ENCODE measurements at places on chromosomes 1 and 21.

- no peak for DNase-seq
These were observed 122.2 kb upstream of the VAMP3 start for GRCh38 chr1:7648761-7649384.

DNA sequence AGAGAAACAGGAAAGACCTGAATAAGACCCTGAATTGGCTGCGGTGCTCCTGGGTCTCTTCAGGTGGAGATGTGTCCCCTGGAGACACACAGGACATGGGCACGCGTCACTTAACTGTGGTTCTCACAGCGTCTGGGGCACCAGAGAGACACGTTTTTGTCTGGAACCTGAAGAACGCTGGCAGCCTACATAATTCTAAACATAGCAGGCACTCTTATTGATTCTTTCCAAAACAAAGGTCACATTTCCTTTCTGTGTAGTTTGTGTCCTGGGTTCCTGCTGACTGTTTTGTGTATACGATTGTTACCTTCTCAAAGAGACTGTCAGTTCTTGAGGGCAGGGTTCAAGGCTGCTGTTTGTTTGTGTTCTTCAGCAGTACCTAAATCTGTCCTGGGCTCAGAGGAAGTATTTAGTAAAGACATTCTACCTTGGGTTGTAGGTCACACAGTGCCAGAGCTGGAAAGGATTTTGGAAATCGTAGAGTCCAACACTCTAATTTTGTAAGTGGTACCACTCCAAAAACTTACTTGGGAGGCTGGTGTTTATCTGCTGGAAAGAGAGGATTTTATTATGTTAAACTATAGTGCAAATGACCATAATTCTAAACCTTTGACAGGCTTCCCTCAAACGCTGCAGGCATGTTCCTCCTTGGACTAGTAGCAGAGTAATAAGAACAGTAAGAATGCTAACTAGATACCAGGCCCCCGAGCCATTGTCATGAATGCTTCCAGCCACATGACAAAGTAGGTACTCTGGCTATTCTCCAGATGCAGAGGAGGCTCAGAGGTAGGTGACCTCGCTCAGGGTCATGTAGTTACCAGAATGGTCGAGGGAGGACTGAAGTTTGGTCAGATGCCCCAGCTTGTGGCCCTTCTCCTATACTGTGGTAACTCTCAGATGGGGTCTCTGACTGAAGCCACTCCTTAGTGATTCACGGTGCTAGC is 164.3 kb downstream of the DHRS3 start:
- DNase-seq, result no peak

- no peak for DNase-seq
These were observed 261.2 kb downstream of the PTPRU start for GRCh38 chr1:29497395-29498125.

DNA sequence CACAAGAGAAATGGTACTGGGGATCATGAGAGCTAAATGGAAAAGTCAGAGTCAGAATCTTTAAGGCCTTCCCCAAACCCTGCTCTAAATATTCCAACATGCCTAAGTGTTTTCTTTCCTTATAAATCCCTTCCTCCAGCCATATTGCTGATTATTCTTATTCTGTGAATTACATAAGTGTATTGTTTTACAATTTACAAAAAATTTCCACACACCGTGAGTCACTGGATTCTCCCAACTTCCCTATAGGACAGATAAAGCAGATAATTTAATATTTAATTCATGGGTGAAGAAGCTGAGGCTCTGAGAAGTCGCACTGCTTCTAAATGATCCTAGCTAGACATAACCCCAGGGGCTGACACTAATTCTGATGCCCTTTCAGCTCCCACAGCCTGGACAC is 243.3 kb upstream of the JUN start:
- no peak for DNase-seq

DNA sequence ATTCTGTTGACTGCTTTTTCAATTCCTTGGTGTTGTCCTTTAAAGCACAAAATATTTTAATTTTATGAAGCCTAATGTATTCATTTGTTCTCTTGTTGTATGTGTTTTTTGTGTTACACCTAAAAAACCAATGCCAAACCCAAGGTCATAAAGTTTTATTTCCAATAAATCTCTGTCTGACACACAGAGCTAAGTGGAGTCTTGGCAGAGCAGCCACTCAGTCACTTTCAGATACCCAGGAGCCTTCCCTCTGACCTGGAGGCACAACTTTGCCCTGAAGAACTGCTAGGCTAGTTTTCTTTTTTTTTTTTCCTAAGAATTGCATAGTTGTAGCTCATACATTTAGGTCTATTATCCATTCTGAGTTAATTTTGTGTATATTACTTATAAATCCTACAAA is 71.2 kb upstream of the BCL9 start:
- DNase-seq, result no peak

DNA sequence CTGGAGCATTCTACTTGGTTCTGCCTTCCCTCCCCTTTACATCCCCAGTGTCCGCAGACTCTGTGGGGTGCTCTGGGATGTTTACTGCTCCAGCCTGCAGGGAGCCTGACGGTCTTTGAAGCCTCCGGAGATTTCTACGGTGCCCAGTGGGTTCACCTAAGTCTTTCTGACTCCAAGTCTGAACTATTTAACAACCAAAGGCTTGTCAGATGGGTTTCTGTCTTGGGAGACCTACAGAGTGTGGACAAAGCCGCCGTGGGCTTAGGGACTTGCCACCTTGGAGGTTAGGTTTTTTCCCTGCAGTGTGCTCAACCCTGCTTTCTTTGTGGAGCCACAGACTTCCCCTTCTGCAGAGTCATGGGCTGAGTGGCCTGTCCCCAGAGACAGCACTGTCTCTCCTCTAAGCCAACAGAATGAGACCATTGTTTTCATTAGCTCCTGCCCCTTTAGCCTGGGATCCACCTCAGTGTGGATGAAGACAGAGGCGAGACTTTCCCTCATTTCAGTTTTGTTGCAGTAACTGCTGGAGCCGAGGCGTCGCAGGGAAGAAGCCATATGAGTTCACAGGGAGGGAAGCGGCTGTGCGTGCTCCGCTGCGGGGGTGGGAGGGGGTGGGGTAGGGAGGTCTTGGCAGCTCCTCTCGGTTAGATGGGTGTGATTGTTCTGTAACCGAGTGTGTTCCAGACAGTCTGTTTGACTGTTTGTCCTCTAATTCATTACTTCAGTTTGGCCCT is 120.7 kb downstream of the CNIH3 start:
- no peak for DNase-seq

- DNase-seq, result no peak
These were observed 118.7 kb downstream of the POU2F1 start for GRCh38 chr1:167339405-167339804.

GRCh38 chr1:25204797-25205480 is 27.4 kb downstream of the SYF2 start:
- peak; percentile 73 for DNase-seq

GRCh38 chr21:40158366-40158765 is 291.1 kb downstream of the PCP4 start:
- DNase-seq, result no peak

- DNase-seq, result no peak
These were observed 52.8 kb upstream of the IFFO2 start for GRCh38 chr1:19009126-19009881.

DNA sequence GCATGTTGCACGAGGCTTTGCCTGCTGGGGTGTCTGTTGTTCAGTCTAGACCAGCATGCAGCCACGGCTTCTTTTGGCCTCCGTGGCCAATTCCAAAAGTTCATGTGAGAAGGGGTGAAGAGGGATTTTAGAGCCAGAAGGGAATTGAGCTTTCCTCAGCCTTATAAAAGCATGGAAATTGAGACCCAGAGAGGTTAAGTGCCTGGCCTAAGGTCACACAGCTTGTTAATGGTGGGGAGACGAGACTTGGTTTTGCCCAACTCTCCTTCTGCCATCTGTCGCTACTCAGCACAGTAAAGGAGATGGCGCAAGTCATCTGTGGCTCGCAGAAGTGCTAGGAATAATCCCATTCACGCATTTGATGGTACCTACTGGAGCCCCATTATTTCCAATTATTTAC is 25.7 kb downstream of the ZBTB18 start:
- no peak for DNase-seq

GRCh38 chr1:11062965-11063401 is 3.2 kb upstream of the SRM start:
- DNase-seq, result peak; percentile 49

GRCh38 chr1:174448531-174448883 is 743 bp downstream of the GPR52 start:
- no peak for DNase-seq

GRCh38 chr1:216458812-216459211 is 35.6 kb upstream of the USH2A start:
- no peak for DNase-seq

GRCh38 chr1:202411422-202411821 is 62.9 kb downstream of the PPP1R12B start:
- DNase-seq, result peak; percentile 47

GRCh38 chr1:75732703-75733102 is 8.2 kb downstream of the ACADM start:
- no peak for DNase-seq

GRCh38 chr21:15534450-15534886 is 195.3 kb upstream of the USP25 start:
- DNase-seq, result no peak

DNA sequence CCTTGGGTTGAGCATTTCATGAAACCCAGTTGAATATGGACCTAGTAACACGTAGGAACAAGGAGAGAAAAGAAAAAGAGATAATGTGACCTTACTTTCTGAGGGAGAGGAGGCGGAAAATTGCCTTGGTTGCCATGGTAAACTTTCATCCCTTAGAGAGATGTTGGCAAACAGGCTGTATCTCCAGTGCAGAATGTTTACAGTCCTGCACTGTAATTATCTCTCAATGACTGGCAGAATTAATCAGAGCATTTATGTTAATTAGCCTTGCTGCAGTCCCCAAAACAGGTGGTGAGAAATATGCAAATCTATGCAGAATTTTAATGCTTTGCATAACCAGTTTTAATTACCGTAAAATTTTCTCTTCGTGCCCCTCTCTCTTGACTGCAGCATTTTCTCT is 147.3 kb downstream of the CD247 start:
- no peak for DNase-seq

- no peak for DNase-seq
These were observed 254.2 kb upstream of the RRP15 start for GRCh38 chr1:218030846-218031245.

DNA sequence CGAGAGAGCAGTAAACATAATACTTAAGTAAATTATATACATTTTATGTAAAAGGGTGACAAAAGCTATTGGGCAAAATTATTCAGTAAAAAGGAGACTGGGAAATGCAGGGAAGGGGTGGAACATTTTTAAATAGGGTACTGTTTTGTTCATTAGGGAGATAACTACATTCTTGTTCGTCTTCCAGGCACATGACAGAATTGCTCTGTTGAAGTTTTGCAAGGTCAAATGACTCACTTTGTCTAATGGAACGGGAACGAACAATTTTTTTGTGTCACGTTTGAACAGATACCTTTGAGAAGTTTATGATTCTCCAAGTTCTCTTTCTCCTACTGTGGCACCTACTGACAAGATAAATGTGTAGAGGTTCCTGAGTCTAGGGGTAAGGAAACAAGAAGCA is 382.3 kb upstream of the ZRANB2 start:
- DNase-seq, result no peak

GRCh38 chr1:39288735-39289465 is 84.4 kb downstream of the MACF1 start:
- no peak for DNase-seq

DNA sequence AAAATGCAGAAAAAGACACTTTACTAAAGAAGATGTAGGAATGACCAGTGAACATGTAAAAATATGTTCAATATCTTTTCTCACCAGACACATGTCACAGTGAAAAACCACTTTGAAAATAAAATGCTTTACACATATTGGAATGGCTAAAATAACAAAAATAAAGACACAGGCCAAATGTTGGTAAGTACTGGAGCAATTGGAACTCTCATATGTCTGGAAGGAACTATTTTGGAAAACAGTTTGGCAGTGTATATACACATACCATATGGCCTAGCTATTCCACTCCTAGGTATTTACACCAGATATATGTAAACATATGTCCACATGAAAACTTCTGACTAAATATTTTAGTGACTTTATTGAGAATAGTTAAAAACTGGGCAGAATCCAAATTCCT is 927.2 kb downstream of the BRINP3 start:
- DNase-seq, result no peak

DNA sequence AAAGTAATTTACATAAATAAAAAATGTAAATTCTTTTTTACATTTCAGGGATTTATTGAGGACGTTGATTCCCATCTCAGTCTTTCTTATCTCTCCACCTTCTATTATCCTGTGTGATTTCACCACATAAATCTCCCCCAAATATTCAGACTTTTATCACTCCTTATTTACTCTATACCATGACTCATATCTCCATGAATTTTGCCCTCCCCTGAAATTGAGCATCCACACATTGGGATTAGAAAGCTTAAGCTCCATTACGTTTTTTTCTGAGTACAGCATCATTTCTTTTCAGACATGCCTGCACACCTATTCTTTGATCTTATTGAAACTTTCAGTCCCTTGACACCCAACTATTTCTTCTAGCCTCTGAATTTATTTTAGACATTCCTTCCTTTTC is 111.2 kb downstream of the IFI44 start:
- no peak for DNase-seq

DNA sequence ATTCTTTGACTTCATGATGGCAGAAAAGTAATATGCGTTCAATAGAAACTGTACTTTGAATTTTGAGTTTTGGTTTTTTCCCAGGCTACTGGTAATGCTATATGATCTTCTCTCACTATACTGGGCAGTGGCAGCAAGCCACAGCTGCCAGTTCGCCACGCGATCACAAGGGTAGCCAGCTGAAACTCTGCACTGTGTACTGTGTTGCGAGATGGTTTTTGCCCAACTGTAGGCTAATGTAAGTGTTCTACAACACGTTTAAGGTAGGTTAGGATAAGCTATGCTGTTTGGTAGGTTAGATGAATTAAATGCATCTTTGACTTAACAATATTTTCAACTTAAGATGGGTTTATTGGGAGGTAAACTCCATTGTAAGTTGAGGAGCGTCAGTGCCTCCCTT is 123.1 kb downstream of the NRDC start:
- no peak for DNase-seq

All from DMS53 (cell line).